ENCODE measurements at places on chromosomes 11 and 22. TPM values are rescaled to one million over a fixed set of nuclear protein-coding genes. Genes with fewer than 3 reads are reported as not detected.

DNA sequence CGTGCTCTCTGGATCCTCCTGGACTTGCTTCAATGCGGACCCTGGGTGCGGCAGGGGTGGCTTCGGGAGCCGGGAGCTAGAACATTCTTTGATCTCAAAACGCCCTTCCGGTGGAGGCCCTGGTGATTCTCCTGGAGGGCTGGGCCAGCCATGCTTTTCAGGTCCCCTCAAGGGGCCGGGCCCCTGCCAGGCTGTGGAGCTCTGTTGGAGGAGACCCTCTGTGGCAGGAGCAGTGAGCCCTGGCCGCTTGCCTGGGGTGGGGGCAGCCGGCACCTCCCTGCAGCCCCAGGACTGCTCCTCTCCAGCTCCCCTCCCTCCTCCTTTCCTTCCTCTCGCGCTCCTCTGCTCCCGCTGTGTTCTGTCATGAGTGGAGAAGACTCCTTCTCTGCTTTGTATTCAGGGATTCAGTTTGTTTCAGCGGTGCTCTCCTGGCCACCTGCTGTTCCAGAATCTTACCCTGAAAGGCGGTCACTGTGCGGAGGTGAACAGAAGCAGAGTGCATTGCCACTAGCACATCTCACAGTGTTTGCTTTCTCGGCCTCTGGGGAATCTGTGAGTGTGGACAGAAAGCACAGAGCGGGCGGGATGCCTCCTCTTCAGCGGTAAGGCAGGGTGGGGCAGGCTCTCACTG lies 289.1 kb downstream of the TBC1D22A start:
- no peaks in the 10 kb centered on the region for H3K36me3 ChIP-seq
- peaks cover 9% of the 10 kb centered on the region for H3K4me1 ChIP-seq
- no peak overlapping the region for H3K4me3 ChIP-seq
- H3K27me3 ChIP-seq = no peaks in the 10 kb centered on the region
- no peak for DNase-seq

GRCh38 chr11:116256215-116256614 lies 516.6 kb downstream of the BUD13 start:
- no peak overlapping the region for H3K4me3 ChIP-seq
- no peak for DNase-seq
- no peaks in the 10 kb centered on the region for H3K4me1 ChIP-seq
- no peak overlapping the region for H3K27ac ChIP-seq

GRCh38 chr22:41596776-41597634 lies 7.4 kb upstream of the PMM1 start:
- no peak overlapping the region for H3K4me3 ChIP-seq
- no peaks in the 10 kb centered on the region for H3K36me3 ChIP-seq
- no peak overlapping the region for H3K27ac ChIP-seq
- H3K4me1 ChIP-seq = no peaks in the 10 kb centered on the region
- H3K27me3 ChIP-seq = no peaks in the 10 kb centered on the region
- DNase-seq = peak; percentile 57

DNA sequence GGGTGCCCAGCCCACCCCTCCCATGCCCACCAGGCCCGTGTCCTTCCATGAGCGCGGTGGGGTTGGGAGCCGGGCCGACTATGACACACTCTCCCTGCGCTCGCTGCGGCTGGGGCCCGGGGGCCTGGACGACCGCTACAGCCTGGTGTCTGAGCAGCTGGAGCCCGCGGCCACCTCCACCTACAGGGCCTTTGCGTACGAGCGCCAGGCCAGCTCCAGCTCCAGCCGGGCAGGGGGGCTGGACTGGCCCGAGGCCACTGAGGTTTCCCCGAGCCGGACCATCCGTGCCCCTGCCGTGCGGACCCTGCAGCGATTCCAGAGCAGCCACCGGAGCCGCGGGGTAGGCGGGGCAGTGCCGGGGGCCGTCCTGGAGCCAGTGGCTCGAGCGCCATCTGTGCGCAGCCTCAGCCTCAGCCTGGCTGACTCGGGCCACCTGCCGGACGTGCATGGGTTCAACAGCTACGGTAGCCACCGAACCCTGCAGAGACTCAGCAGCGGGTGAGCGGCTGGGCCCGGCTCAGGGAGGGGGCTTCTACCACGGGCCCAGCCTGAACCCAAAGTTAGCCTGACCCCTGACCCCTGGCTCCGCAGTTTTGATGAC lies 3.0 kb downstream of the PKP3 start:
- no peaks in the 10 kb centered on the region for H3K4me1 ChIP-seq
- no peaks in the 10 kb centered on the region for H3K36me3 ChIP-seq
- no peak overlapping the region for H3K27ac ChIP-seq
- H3K27me3 ChIP-seq = no peaks in the 10 kb centered on the region

DNA sequence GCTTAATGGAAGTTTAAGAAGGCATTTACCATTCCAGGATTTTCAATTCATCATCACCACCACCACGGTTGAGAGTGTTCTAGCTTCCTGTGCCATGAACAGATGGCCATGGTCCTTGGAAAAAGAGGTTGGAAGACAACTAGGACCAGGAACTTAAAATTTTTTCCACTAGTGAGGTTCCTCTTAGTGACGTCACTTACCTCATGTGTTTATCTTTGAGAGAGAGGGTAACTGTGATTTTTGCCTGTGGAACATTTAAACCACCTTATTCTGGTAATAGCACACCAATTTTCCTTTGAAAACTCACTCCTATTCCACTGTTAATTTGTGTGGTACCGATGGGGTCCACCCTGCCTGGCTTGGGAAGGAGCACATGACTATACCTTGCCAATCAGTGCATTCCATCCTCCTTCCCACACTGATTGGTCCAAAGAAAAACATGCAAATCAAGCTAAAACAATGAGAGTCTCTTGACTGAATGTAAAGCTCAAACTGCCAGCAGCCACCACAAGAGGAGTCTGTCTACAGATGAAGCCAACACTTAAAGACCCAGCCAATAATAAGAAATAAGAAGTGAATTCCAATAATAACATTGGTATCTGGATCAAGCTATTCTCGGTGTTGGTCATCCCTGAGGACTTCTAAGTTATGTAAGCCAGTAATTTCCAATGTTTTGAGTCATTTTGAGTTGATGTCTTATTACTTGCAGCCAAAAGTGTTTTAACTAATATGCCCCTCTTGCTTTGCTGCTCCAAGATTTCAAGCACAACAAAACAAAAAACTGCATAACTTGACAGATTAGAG lies 111.8 kb downstream of the MPPED2 start:
- no peak overlapping the region for H3K4me3 ChIP-seq
- H3K27me3 ChIP-seq = no peaks in the 10 kb centered on the region
- H3K4me1 ChIP-seq = no peaks in the 10 kb centered on the region
- H3K36me3 ChIP-seq = no peaks in the 10 kb centered on the region

DNA sequence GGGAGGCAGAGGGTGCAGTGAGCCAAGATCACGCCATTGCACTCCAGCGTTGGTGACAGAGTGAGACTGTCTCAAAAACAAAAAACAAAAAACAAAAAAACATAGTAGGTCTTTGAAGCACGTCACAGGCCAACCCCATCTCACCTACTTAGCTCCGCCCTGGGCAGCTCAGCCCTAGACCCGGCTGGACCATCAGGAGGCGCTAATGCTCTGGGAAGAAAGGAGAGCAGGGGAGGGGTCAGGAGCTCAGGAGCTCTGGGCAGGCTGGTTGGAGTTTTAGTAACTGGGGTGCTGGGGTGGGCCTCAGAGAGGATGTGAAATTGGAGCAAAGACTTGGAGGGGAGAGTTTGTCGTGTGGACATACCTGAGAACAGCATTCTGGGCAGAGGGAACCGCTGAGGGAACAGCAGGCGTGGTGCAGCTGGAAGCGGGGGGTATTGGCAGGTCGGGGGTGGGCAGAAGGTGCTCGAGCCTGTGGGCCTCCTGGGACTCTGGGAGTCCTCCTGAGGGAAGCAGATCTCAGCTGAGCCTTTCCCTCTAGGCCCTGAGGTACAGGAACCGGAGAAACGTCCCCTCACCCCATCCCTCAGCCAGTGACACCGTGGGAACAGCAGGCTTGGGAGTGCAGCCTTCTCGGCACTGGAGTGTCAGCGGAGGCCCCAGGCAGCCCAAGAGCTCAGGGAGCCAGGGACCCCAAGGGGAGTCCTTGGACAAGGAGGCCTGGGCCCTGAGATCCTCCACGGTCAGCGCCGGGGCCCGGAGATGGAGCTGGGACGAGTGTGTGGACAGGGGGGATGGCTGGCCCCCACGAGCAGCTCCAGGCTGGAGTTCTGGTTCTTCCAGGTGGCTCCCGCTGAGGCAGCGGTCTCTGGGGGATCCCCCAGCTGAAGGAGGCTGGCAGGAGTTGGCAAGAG lies 2.2 kb upstream of the RPS6KA4 start:
- H3K36me3 ChIP-seq = no peaks in the 10 kb centered on the region
- H3K27me3 ChIP-seq = no peaks in the 10 kb centered on the region
- H3K27ac ChIP-seq = no peak overlapping the region
- peaks cover 23% of the 10 kb centered on the region for H3K4me1 ChIP-seq
- no peak overlapping the region for H3K4me3 ChIP-seq

DNA sequence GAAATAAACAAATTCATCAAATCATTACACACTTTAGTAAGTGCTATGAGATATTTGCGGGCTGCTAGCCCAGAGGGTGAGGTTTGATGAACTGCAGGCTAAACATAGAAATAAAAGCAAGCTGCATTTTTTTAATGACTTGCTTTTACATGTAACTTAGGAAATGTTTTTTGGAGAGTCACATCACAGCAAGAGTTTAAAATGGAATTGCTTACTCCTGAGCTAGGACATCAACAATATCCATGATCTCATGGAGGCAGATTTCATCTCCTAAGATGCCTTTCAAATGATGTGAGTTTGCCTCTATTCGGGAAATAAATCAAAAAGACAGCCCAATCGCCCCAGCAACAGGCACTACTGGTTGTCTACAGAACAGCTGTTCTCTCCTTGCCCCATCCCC lies 73.4 kb upstream of the CD44 start:
- no peaks in the 10 kb centered on the region for H3K27me3 ChIP-seq
- H3K36me3 ChIP-seq = no peaks in the 10 kb centered on the region
- no peaks in the 10 kb centered on the region for H3K4me1 ChIP-seq
- no peak overlapping the region for H3K4me3 ChIP-seq
- H3K27ac ChIP-seq = no peak overlapping the region
- no peak for DNase-seq

- no peak for DNase-seq
- H3K4me1 ChIP-seq = no peaks in the 10 kb centered on the region
- no peaks in the 10 kb centered on the region for H3K36me3 ChIP-seq
- H3K27ac ChIP-seq = no peak overlapping the region
- H3K4me3 ChIP-seq = no peak overlapping the region
- no peaks in the 10 kb centered on the region for H3K27me3 ChIP-seq
Observed at GRCh38 chr22:38135133-38135706, 24.7 kb upstream of the BAIAP2L2 start.

GRCh38 chr11:83617671-83618070 lies 331.5 kb upstream of the CCDC90B start:
- no peaks in the 10 kb centered on the region for H3K36me3 ChIP-seq
- no peak overlapping the region for H3K27ac ChIP-seq
- H3K27me3 ChIP-seq = no peaks in the 10 kb centered on the region
- no peak for DNase-seq
- H3K4me1 ChIP-seq = no peaks in the 10 kb centered on the region

- no peak overlapping the region for H3K27ac ChIP-seq
- DNase-seq = no peak
- H3K36me3 ChIP-seq = no peaks in the 10 kb centered on the region
- H3K4me3 ChIP-seq = no peak overlapping the region
- no peaks in the 10 kb centered on the region for H3K27me3 ChIP-seq
Observed at GRCh38 chr11:92257536-92257935, 32.9 kb downstream of the FAT3 start.

- H3K36me3 ChIP-seq = no peaks in the 10 kb centered on the region
- H3K4me3 ChIP-seq = no peak overlapping the region
- no peak overlapping the region for H3K27ac ChIP-seq
- no peaks in the 10 kb centered on the region for H3K4me1 ChIP-seq
- no peaks in the 10 kb centered on the region for H3K27me3 ChIP-seq
Observed at GRCh38 chr11:45142241-45143055, 4.0 kb upstream of the PRDM11 start.

DNA sequence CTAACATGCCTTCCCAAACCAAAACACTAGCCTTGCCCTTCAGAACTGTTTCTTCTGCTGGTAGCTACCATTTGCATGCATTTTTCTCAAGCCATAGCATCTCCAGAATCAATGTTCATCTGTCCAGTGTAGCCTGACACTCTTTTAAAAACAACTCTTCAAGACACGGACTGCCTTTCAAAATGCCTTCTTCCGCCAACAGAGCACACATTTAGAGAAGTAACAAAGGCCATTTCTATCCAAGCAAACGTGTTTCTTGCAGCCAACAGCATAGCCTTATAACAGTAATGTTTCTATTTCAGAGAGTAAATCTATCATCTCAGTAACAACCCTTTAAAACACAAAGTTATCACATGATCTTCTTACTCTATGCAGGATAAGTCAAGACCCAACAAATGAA lies 143.3 kb upstream of the MTMR2 start:
- H3K4me3 ChIP-seq = no peak overlapping the region
- H3K36me3 ChIP-seq = no peaks in the 10 kb centered on the region
- H3K4me1 ChIP-seq = no peaks in the 10 kb centered on the region
- no peak overlapping the region for H3K27ac ChIP-seq
- no peak for DNase-seq

- H3K27me3 ChIP-seq = no peaks in the 10 kb centered on the region
- H3K27ac ChIP-seq = no peak overlapping the region
- H3K4me3 ChIP-seq = no peak overlapping the region
- no peak for DNase-seq
Observed at GRCh38 chr11:126145954-126146353, 65.5 kb downstream of the RPUSD4 start.

DNA sequence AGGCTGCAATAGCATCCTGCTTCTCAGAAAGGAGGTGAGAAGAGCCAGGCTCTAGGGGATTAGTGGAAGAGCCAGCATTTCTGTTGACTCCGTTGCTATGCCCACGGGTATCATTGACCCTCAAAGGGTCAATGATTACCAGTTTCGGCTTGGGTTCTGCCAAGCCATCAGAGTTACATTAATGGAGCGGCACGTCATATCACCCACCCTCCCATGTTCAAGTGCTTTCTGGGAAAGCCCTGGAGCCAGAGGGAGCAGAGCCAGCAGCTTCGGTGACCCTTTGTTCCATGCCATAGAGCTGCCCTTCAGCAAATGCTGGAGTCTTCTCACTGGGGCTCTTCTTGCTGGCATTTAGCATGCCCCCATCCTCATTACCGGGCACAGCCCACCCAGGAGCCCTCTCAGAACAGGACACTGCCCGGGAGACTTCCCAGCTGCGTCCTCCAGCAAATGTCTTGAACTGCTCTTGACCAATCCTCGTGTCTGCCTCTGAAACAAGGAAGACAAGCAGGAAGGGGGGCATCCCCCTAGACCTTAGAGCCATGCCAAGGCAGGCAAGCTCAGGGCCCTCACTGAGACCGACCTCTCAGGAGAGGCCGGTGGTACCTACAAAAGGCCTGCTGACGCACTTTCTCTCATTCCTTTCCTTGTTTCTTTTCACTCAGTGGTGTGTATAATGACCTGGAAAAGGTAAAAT lies 14.6 kb downstream of the KCNJ1 start:
- no peak for DNase-seq
- H3K36me3 ChIP-seq = no peaks in the 10 kb centered on the region
- no peak overlapping the region for H3K27ac ChIP-seq

- no peak overlapping the region for H3K4me3 ChIP-seq
- H3K4me1 ChIP-seq = peaks cover 6% of the 10 kb centered on the region
- H3K27me3 ChIP-seq = no peaks in the 10 kb centered on the region
- H3K27ac ChIP-seq = no peak overlapping the region
Observed at GRCh38 chr11:69943506-69943905, 124.3 kb upstream of the FGF3 start.

The PLXNB2 gene
- total RNA-seq = 270 TPM

The RPL27A gene
- 701 TPM for total RNA-seq

The ALKBH8 gene
- 3.7 TPM for total RNA-seq

The SPI1 gene
- 4.7 TPM for total RNA-seq

The CD59 gene
- total RNA-seq = 268 TPM

The DRG1 gene
- 43.8 TPM for total RNA-seq
